Stimulated activated CD8-positive, alpha-beta memory T cell treated with anti-CD3 and anti-CD28 coated beads, Interleukin-7, amount 100 ng/mL, for 4 hours (primary cell): ENCODE measurements at places on chromosomes 3 and 15.

- peak; percentile 36 for DNase-seq
Measured at GRCh38 chr3:127754411-127755304, 67.7 kb downstream of the MGLL start.

DNA sequence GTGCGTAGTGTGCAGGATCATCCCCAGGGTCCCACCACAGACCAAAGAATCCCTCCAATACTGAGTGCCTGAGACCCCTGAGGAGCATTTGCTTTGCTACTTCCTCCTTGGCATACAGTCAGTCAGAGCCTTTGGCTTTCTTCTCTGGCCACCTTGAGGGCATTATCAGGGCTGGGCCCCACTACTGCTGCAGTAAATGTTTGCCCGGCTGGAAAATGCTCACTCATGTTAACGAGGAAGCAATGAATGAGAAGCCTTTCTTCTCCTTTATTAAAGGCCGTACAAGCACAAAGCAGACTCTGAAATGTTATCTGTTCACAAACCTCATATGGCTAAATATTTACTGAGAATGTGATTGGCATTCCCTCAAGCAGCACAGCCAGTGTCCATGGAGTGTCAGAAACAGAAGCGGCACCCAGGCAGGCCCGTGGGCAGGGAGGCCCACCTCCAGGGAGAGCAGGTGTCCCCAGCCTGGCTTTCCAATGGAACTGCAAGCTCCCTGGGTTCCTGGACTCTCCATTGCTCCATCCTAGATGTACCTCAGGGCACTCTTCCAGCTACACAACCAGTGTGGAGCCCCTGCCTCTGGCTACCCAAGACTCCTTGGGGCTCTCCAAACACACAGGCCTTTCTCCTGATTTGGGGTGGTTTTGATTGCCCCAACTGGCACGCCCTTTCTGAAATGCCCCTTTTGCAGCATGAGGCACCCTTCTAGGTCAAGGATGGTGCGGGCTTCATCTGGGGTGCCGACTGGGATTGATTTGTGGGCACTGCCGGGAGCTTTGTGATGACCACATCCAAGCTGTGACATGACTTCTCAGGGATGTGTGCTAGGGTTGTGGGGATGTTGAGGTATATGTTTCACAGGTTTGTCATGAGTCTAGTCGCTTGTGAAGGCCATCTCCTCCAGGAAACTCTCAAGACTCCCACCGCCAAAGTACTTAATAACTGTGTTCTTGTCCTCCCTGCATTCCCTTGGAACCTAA, 195.6 kb downstream of the FAM43A start:
- no peak for DNase-seq

GRCh38 chr3:154775821-154776548, 304.1 kb upstream of the MME start:
- no peak for DNase-seq

- DNase-seq = no peak
Measured at GRCh38 chr3:62818347-62818746, 56.9 kb downstream of the CADPS start.

DNA sequence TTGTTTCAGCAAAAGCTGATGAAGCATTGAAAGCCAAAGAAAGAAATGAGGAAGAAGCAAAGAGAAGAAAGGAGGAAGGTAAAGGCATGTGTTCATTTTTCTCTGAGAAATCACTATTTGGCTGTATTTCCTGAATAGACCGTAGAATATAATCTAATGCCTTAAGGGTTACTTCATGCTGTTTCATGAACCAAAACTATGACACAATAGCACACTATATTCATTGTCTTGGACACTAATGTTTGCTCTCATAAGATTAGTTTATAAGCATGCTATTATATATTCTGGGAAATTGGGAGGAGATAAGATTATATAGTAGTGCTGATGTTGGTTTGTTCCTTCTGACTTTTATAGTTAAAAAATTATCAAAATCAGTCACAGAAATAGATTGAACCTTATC, 110.1 kb upstream of the MLF1 start:
- DNase-seq = no peak

- DNase-seq = no peak
Measured at GRCh38 chr3:80677796-80678195, 910.0 kb upstream of the ROBO1 start.

DNA sequence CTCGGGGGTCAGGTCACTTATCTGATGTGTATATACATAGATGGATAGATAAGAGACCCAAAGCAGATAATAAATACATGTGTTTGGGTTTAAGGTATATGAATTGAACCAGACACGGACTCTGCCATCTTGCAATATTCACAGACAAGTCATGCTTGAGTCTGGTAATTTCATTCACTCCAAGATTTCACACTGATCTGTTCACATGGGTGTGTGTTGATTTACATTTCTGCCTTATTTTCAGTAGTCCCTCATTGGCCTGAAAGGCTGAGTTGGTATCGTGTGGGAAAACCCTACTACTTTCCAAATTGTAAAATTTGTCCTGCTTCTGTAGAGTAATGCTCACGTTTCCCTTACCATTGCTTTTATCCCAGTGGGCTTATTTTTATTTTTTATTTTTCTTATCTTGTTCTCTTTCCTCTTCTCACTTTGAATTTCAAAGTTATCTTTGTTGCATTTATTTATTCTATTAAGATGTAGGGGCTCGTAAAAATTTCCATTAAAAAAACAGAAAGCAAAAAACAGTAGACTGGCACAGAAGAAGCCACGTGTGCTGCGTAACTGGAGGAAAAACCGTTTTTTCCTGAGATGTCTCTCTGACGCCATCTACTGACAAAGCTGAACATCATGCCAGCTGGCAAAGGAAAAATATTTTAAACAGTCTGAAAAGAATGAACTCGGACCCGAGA, 10.8 kb upstream of the MFSD1 start:
- DNase-seq = no peak

DNA sequence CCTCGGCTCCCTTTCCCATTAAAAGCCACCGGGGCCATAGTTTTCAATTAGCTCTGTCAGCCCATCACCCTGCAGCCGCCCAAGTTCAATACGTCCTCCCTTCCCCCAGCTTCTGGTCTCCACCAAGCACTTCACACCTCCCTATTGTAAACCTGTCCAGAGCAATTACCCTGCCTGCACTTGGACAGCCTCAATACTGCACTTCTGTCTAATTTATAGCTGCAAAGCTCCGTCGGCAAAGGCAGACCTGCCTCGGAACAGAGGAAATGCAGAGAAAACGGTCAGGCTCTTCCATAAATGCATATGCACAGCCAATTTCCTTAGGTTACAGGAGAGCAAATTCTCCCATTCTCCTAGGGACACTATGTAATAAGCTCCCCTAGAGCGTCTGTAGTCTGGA, 21.9 kb downstream of the LRIG1 start:
- no peak for DNase-seq

DNA sequence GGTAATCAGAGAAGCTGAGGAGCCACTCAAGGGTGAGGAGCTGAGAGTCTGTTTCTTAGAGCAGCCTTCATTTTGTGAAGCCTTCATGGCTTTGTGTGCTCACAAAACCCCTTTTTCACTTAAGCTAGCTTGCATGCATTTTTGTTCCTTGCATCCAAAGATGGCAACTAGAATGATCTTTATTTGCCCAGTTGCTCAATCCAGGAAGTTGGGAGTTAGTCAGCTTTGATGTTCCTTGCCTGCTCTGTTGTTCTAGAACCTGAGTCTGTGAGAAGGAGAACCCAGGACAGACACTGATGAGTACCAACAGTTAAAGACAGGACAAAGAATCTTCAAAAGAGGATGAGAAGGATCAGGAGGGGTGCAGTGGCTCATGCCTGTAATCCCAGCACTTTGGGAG, 81.8 kb downstream of the IL20RB start:
- no peak for DNase-seq

DNA sequence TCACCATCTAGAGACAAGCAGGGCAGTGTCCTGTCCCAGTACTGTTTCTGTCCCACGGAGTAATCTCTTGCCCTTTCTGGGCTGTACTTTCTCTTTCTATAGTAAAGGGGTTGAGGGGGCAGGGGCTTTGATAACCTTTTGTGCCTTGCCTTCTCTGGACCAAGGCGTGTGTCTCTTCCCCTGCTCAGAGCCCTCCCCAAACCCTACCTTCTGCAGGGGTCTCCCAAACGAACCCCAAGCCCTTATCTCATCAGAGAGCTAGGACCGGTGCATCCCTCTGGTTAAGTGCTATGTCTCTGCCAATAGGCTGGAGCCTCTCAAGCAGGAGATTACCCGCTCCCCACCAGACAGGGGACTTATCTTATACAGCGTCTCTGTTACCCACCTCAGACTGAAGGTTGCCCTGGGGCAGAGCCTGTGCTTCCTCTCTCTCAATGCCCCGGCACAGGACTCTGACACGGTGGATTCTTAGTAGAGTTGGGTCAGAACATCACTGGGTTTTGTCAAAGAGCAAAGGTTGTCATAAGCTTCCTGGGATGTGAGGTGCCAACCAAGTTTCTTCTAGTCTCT, 2.9 kb downstream of the PLEKHO2 start:
- DNase-seq = no peak

DNA sequence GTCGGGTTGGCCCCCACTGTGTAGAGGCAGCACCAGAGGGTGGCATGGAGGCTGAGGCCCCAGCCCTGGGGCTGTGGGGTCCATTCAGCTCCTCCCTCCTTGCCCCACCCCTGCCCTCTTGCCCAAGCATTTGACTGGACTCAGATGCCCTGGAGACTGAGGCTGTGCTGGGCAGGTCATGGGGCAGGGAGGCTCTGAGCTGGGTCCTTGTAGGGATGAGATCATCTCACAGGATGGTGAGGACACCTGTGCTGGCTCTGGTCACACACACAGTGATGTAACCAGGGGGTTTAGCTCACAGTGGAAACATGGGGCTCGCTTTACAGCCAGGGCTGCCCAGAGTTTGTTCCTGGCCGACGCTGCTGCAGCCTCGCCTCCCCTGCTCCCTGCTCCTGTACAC, 17.8 kb downstream of the ALPK3 start:
- DNase-seq = no peak

- DNase-seq = no peak
Measured at GRCh38 chr3:72624656-72625055, 223.6 kb downstream of the SHQ1 start.

- no peak for DNase-seq
Measured at GRCh38 chr15:70033109-70033508, 64.6 kb downstream of the TLE3 start.

DNA sequence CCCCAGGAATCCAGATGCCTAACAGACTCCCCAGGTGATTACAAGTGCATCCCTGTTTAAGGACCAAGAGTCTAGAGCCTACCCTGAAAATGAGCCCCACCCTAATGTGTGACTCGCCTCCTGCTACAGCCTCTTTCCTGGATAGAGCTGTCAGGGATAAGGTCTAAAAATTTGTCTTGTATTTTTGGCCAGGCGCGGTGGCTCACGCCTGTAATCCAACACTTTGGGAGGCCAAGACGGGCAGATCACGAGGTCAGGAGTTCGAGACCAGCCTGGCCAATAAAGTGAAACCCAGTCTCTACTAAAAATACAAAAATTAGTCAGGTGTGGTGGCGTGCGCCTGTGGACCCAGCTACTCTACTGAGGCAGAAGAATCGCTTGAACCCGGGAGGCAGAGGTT, 11.2 kb downstream of the TMC3 start:
- DNase-seq = no peak

- DNase-seq = no peak
Measured at GRCh38 chr3:140368223-140368811, 309.5 kb upstream of the TRIM42 start.

GRCh38 chr3:49260806-49261324, 16.2 kb downstream of the C3orf62 start:
- no peak for DNase-seq

DNA sequence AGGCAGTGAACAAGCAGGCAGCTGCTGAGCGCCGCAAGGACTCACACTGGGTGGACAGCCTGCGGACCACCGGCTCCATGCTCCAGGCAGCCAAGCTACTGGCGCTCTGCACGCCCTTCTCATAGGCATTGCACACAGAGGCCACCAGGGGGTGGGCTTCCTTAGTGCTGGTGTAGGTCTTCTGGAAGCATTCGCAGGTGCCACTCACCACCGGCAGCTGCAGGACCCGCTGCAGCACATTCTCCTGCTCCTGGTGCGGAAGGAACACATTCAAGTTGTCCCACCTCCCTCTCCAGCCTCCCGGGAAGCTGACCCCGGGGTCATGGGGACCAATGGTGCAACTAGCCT, 6.0 kb downstream of the PLIN1 start:
- no peak for DNase-seq

DNA sequence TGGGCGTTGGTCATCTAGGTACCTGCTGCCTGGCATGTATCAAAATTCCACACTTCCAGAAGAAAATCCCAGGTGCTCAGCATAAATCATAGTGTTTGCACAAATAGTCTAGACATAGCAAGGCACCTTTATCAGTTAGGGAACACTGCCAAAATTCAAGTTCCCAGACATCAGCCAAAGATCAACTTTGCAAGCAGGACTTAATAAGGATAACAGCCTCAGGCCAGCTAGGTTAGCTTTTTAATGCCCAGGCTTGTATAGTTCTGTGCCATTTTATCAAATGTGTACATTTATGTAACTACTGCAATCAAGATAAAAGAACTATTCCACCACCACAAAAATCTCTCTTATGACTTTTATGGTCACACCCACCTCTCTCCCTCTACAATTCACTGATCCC, 30.7 kb downstream of the DZIP3 start:
- no peak for DNase-seq

- DNase-seq = no peak
Measured at GRCh38 chr15:37586011-37586583, 348.3 kb upstream of the TMCO5A start.

GRCh38 chr3:174356596-174356995, 502.5 kb upstream of the NAALADL2 start:
- no peak for DNase-seq

DNA sequence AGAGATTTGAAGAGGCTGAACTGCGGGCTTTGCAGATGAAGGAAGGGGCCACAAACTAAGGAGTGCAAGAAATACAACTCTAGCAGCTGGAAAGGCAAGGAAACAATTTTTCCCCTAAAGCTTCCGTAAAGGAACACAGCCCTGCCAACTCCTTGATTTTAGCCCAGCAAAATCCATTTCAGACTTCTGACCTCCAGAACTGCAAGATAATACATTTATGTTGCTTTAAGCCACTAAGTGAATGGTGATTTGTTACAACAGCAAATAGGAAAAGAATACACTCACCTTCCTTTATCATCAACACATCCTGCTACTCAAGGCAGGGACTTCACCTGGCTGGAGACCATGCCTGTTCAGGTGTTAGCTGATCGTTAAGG, 119.3 kb upstream of the NR2E3 start:
- no peak for DNase-seq

DNA sequence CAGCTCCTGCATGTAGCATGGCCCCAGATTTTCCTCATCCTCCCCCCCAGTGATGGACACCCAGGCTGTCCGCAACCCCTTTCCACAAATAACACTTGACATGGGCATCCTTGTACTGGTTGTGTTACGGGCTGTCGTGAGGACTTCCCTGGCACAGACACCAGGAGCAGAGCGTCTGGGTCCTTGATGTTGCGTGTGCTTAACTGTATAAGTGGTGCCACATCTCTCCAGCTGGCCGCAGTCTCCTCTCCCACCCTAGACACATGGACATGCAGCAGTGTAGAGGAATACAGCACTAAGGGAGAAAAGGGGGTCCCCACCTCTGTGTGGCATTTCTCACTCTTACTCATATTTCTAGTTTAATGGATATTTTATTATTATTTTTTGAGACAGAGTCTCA, 56.6 kb downstream of the FBLN2 start:
- DNase-seq = no peak
